Fibroblast of upper back skin (primary cell): ENCODE measurements at places on chromosomes 6 and 20.
A peak's percentile ranks its signal among the peaks of the same experiment; 100 is the strongest.

DNA sequence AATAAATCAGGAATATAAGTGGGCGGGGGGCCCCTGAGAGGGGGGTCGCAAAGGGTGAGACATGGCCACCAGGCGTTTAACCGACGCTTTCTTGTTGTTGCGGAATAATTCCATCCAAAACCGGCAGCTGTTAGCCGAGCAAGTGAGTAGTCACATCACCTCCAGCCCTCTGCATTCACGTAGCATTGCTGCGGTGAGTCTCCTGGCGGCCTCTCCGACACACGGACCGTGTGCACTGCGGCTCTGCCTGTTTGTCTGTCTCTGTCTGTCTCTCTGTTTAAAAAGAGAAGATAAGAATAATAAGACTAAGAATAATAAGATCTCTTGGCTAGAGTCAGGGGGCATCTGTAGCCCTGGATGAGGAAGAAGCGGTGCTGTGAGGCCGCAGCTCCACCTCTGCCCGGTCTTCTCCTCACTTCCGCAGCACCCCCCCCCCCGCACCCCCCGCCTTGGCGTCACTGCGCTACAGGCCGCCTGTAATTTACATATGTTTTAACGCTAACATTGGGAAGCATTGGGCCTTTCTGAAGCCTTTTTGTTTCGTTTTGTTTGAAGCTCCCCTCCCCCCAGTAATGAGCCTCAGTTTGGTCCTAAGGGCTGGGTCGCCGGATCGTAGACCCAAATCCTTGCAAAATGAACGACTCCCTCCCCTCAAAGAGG lies 993 bp downstream of the STX16 start:
- peak; percentile 66 for DNase-seq

DNA sequence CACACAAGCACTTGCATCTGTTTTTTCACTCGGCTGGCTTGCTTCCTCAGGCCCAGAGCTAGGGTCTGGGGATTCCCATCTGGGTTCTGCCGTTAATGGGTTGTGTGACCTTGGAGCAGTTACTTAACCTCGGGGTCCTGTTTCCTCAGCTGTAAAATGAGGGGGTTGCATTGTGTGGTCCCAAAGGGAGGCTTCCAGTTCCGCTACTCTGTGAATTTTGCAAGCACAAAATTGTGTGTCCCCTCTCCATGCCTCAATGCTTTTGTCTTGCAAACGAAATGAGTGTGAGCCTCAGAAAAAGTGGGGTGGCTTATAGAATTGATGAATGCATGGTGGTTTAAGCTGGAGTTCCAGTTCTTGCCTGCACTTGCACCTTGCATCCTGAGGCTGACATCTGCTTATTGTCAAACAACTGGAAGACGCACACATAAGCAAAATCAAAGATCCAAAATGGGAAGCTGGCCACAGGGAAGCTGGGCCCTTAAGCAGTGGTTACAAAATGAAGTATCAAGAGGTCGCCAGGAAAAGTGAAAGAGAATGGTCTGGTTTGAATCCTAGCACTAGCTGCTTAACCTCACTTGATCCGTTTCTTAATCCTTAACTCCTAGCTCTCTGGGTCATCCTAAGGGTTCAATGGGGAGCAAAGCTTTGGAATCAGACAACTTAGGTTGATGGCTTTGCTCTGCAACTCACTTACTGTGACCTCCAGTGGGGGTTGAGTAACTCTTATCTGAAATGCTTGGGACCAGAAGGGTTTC lies 490.6 kb downstream of the DHX35 start:
- DNase-seq: no peak

GRCh38 chr6:74579794-74580193 lies 626.1 kb downstream of the COL12A1 start:
- no peak for DNase-seq

DNA sequence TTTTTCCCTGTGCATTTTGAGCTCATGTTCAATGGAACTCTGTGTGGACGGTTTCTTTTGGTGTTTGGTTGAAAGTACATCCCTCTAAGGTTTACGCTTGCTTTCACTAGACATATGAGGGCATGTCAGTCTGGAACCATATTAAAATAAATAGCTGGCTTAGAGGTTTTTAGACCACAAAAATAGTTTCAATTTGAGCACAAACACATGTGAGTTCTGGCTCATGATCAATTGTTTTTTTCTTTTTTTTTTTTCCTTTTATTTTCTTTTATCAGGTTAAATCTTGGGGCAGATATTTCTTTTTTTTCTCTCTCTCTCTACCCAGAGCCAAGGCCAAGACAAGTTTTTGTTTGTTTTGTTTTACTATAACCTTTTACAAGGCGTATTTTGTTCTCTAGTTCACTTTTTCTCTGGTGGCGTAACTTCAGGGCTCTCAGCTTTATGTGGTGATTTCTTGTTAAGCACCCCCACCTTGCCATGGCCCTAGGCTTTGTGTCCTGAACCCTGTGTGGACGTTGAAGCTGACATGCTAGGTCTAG lies 92.9 kb downstream of the SHLD1 start:
- DNase-seq: peak; percentile 38

DNA sequence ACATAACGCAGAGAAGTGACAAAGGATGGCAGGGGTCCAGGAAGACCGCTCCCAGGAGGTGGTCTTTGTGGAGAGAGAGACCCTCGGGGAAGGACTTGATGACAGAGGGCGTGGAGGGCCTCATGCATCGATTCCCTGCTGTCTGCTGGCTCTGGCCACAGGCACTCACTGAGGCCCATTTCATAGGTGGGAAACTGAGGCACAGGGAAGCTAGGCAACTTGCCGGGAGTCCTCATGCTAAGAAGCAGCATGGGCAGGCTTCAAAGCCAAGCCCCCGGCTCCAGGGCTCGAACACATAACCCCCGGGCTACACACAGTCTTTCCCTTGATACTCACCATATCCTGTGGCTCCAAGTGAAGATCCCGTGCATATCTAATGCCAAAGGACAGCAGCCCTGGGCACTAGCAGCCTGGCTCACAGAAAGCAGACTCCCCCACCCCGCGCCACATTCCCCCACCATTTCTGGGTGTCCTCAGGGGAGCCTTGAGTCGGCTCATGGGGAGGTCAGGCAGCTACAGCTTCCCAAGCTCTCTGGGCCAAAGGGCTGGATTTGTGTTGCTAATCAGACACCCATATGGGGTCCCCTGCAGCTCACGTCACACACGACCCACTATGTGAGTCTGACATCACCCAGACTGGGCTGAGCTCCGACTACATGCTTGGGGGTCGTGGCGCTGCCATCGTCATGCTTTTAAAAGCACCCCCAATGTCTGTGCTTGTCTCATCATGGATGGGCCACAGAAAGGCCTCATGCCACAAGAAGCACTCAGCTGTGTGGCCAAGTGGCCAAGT lies 130.9 kb upstream of the PMEPA1 start:
- DNase-seq: no peak

DNA sequence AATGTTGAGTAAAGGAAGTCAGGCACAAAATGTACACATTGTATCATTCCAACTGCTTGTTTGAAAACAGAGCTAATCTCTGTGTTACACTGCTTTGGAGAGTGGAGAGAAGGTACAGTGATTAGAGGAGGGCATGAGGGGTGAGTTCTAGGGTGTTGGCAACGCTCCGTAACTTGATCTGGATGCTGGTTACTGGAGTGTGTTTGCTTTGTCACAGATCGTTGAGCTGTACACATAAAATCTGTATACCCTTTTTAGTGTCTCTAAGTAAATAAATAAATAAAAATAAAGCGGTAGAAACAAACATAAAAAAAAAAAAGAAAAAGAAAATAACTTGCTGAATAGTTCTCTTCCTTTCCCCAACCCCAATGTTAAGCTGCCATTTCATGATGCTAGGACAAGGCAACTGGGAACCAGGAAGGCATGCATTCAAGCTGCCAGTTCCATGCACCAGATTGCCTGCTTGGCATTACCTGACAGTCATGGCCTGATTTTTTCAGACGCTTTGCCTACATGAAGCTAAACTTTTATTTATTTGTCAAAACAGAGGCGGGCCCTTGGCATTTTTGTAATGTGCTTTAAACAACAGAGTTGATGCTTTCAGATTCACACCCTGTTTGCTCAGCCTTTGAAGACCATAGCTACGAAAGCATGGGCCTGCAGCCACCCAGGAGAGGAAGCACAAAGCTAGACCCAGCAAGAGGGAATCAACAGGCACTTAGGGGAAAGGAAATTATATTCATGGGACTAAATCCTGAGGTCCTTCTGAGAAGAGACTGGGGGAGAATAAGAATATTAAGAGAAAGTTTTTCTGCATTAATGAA lies 21.2 kb downstream of the TNFRSF21 start:
- no peak for DNase-seq

GRCh38 chr6:90088009-90088408 lies 193.7 kb downstream of the GJA10 start:
- peak; percentile 75 for DNase-seq

GRCh38 chr6:136921936-136922684 lies at the start of gene SLC35D3:
Gene SLC35D3, plus strand, starts transcription at chr6:136922301. Its CDS starts 128 bp downstream, at chr6:136922429.
- DNase-seq: no peak

DNA sequence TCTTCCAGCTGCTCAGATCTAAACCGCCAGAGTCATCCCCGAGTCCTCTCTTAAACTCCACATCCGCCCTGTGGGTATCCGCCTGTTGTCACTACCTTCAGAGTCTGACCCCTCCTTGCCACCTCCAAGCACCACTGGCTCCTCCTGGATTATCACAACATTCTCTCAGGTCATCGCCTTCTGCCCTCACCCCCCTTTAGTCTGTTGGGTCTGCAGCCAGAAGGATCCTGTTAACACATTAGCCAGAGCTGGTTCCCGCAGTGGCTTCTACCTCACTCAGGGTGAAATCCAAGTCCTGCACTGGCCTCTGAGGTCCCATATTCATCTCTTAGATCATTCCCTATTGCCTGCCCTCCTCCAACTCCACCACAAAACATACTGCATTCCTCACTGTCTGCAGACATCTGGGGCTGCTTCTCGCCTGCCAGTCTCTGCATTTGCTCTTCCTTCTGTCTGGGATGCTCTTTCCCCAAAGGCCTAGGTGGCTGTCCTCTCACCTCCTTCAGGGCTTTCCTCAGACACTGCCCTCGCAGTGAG lies 34.1 kb downstream of the TNXB start:
- peak; percentile 79 for DNase-seq

DNA sequence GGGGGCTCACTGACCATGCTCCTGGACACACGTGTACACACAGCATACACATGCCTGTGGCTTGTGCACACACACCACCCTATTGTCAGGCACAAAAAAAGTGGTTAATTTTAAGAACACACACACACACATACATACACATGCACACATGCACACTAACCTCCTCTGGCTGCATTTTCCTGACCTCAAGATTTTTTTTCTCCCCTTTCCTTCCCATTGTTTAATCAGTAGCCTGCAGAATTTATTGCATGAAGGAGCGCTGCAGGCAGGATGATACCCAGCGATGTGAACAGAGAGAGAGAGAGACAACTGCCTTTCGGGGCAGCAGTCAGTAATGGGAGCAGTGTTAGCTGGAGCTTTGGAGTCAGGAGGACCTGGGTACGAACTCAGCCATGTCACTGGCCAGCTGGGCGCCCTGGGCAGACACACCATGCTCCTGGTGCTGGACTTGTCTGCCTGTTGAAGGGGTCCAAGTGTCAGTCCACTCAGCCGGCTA lies 990 bp upstream of the TRAF3IP2 start:
- DNase-seq: no peak

DNA sequence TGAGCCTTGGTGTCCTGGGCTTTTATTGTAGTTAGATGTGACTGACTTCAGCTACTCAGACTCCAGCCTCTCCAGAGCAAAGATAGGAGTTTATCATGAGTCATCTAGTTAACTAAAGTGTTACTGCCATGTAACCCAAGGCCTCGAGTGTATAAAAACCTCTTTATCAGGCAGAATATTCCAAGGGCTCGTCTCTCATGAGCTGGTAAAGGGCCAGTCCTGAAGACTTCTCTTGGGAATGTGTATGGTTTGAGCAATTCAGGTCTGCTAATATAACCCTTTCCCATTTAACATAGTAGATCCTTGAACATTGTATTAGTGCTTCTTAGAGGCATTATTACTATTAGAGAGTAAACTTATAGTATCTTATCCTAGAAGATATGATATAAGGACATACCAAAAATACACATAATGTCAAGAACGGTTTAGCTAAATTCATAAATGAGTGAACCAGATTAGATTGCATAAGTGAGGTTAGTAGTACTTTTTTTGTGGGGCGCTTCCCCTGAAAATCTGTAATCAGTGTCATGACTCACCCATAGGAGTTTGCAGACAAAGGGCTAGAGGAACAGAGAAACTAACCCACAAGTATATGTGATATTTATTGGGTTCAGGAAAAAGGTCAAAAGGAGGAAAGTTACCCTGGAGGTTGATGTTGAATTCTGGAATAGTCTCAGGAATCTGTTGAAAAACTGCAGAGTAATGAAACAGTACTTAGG lies 16.0 kb downstream of the DSE start:
- peak; percentile 68 for DNase-seq

DNA sequence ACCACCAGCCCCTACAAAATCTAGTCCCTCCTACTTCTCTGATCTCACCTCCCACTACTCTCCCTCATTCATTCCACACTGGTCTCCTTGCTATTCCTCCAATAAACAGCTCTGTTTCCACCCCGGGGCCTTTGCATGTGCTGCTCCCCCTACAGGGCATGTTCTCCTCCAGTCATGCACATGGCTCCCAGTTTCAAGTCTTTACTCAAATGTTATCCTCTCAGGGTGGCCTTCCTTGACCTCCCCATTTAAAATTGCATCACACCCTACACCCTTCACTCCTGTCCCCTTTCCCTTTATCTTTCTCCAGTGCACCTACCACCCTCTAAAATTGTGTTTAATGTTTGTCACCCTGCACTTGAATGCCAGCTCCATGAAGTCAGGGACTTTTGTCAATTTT lies 174.5 kb downstream of the MRPL14 start:
- no peak for DNase-seq

DNA sequence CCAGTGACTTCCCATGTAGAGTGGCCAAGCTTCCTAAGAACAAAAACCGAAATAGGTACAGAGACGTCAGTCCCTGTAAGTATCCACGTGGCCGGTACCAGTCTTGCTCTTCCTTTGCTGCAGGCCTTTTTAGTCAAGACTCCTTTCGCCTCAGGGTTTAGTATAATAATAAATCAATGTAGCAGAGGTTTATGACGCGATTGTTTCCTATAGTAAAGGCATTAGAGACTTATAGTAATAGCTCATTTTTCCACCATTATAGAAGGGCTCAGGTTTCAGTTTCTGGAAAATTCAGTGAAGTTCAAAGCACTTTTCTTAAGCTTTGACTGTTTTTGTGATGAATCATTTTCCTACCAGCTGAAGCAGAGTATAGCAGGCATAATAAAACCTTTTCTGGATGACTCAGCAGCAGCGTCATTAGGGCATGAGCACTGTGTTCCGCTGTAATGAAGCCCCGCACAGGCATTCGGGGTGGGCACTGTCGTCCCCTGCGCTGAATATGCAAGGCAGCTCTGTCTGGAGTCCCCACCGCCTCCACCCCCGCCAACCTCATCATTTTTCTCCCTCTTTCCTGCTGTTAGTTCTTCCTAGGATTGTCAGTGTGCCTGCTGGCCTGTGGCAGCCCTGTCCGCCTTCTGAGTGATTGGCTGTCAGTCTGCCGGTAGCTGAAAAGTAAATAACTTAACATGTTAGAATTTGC lies 51.3 kb downstream of the PTPN1 start:
- peak; percentile 97 for DNase-seq

DNA sequence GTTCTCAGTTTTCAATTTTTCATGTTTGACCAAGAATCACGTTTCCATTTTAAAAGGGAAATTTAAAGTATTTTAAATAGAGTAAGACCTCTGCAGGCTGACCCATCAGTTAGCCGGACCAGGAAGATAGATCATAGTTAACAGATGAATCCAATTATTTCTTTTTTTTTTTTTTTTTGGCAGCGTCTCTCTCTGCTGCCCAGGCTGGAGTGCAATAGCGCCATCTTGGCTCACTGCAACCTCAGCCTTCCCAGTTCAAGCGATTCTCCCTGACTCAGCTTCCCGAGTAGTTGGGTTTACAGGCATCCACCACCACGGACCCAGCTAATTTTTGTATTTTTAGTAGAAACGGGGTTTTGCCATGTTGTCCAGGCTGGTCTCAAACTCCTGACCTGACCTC lies 256.7 kb upstream of the CNR1 start:
- no peak for DNase-seq
